ENCODE measurements at places on chromosomes 13 and 19.
A peak's percentile ranks its signal among the peaks of the same experiment; 100 is the strongest.

- no peak for DNase-seq
Measured at GRCh38 chr13:68813180-68813796, 1294.3 kb upstream of the ATXN8OS start.

GRCh38 chr13:85236413-85236812 is 562.8 kb downstream of the SLITRK6 start:
- no peak for DNase-seq

- no peak for DNase-seq
Measured at GRCh38 chr13:73230716-73231115, 171.9 kb downstream of the KLF5 start.

GRCh38 chr19:46536391-46536790 is 40.7 kb upstream of the PNMA8B start:
- no peak for DNase-seq

DNA sequence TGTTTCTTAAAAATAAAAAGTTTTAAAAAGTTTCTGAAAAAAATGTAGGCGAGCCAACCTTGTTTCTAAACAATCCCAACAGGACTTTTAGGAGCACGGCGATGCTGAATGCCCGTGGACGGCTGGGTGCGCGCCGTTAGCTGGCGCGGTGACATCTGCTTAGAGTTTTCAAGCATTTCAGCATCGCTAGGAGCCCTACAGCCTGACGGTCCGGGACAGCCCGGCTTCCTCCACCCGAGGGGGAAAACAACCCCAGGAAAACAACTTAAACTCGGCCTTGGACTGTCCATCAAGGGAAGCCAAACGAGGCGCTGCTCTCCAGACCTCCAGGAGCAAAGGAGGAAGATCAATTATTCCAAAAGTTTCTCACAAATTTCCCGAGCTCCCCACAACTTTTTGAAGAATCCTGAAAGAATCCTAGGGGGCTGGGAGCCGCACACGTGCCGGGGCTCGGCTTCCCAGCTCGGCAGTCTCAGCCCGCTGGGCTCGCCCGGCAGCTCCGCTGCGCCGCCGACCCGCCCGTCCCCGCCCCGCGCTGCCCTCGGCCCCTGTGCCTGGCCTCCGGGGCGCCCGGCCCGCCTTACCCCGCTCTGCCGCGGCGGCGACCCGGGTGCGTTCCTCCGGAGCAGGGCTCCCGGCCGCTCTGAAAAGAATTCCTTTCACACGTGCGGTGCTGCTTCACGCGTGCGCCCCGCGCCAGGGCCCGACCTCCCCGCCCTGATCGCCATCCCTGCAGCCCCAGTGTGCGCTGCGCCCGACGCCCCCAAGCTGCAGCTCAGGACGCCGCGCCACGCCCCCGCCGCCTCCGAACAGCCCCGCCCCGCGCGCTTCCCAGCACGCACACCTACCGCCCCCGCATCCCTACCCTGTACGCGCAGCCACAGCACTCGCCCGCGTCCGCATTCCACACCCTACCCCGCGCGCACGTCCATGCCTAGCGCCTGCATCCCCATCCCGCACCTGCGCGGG is at the start of gene GJA3:
TSS of gene GJA3 (minus strand) at position 747 of the 969 bp plus-strand sequence. CDS start 17,764 bp downstream, outside the sequence.
- DNase-seq = peak; percentile 79

DNA sequence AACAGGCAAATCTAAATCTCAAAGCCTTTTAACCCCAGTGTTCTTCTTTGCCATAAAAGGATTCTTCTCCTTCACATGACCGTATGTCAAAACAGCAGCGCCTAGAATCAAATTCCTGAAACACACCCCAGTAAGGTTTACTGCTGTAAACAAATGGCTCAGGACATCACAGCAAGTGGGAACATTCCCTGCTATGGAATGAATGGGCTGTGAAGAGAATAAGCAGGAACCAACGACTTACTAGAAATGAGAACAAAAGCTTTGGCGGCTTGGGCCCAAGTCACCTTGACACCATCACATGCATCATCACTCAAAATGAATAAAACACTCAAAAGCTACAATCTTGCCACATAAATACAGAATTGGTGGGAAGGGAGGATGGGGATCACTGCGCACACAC is 80.4 kb upstream of the SPATA13 start:
- DNase-seq = no peak

DNA sequence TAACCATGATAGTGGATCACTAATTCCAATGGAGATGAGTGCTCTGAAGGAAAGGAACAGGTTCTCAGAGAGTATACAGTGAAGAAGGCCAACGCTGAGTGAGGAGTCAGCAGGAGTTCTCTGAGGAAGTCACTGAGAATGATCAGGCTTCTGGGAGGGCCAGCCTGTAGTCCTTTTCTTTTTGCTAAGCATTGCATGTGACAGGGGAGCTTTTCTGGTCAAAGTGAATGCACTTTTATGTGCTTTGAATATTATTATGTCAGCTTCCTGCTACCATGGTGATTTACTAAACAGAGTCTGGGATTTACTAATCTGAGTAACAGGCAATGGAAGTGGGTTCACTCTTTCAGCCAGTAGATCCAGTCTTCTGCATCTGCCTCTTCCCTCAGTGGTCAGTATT is 81.1 kb upstream of the SERP2 start:
- DNase-seq = no peak

DNA sequence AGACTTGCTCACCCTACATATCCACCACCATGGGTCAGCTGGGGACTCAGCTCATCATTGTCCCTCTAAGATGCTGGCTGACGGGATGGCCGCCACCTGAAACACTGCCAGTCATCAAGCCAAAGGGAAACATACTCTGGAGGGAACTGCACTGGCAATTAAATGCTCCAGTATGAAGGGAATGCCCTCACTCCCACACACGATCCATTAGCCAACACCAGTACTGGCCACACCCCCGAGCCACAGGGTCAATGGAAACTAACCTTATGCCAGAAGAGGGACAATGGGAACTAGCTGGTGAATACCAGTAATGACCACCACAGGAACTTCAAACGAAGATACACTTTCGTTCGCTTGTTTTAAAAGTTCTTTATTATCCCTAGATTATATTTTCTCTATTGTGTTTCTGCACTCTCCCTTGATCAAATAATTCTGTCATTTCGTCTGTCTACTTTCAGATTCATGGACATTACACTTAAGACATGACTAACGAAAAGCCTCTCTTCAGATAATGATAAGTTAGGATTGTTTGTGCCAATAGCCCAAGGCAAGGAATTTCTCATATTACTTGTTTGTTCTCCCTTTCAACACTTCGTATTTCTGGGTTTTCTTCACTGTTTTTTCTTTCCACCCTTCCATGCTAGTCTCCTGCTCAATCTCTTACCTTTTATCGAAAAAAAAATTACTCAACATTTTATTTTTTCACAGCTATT is 1.7 kb upstream of the ZNF507 start:
- DNase-seq = no peak

DNA sequence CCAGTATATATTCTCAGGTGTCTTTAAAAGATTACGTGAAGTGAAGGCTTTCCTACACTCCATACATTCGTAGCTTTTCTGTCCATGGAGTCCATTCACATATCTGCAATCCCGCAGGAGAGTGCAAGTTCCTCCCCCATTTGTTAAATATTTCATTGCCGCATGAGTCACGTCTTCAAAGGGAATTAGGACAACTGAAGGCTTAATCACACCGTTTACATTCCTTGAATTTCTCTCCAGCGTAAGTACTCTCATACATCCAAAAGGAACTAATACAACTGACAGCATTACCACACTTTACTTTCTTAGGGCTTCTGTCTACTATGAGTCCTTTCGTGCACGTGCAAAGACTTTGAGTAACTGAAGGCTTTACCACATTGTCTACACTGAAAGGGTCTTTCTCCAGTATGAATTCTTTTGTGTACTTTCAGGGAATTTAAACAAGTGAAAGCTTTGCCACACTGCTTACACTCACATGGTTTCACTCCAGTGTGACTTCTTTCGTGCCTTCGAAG is 29.0 kb upstream of the ZNF564 start:
- no peak for DNase-seq

GRCh38 chr13:26498656-26499601 is 58.6 kb upstream of the WASF3 start:
- no peak for DNase-seq

GRCh38 chr19:50658441-50659317 is 9.4 kb downstream of the C19orf81 start:
- peak; percentile 90 for DNase-seq

DNA sequence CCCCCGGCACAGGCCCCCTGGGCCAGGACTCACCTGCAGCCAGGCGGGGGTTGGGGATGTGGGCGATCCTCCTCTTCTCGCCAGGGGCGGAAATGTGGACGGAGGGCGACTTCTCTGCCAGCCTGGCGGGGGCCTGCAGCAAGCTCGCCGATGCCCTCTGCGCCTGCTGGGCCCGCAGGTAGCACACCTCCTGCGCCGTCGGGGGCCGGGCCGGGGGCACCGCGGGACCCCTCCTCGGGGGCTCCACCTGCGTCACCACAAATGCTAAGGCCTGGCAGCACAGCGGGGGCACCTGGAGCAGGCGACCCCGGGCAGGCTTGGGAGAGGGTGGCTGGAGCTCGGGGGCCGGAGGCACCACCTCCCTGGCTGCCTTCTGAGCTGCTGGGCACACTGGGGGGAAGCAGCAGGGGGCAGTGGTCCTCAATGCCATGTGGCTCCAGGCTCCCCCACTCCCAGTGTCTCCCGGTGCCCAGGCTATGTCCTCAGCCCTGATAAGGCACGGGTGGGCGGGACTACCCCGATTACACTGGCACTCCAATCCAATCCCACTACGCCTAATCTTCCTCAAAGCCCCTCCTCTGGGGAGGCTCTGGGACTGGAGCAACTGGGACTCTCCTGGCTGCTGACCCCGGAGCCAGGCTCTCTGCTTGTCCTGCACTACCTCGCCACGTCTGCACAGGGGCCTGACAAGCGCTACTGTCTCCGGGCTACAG is 11.6 kb upstream of the ATP8B3 start:
- DNase-seq = no peak

DNA sequence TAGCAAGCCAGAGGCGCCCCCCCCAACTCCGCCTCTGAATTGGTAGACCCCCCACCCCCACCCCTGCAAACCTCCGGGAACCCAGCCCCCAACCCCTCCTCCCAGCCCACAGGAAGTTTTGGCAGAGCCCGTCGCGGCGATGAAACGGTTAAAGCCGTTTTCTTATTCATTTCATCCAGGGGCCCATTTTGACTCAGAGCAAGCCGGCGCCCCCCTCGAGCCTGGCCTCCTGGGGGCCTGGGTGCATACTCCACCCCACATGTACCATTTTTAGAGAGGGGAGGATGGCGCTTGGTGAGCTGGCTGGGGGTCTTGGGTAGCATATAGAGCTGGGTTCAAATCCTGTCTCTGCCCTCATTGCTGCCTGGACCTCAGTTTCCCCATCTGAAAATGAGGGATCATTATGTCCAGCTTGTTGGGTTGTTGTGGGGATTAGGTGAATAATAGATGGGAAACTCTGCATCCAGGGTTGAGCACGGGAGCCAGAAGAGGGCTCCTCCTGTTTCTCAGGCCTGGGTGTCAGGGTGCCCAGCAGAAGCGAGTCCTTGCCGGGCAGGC is 7.9 kb upstream of the JUNB start:
- DNase-seq = peak; percentile 59

- no peak for DNase-seq
Measured at GRCh38 chr13:76764429-76764828, 121.8 kb downstream of the KCTD12 start.

All from activated naive CD8-positive, alpha-beta T cell treated with anti-CD3 and anti-CD28 coated beads, Interleukin-2, amount 10 ng/mL, durations not matched to agents 7 days and 5 days (primary cell).